Thoracic aorta (tissue), 2 donors: ENCODE measurements at places on chromosomes 2 and 18.

DNA sequence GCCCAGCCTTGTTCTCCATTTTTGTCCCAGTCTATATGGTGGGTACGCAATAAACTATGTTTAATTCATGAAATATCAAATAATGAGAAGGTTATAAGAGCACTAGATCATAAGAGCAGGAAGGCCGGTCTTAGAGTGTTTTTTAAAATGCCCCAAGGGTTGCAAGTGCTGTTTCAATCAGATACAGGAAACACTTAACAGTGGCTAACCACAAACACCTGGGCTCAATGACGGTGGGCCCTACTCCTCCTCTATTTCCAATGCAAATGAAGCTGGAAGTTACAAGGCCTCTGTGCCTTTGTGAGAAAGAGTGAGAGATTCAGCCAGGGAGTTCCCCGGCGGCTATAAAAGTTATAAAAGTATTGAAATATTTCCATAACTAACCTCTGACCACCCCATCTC, 18.9 kb upstream of the WDR33 start:
- DNase-seq = no peak

DNA sequence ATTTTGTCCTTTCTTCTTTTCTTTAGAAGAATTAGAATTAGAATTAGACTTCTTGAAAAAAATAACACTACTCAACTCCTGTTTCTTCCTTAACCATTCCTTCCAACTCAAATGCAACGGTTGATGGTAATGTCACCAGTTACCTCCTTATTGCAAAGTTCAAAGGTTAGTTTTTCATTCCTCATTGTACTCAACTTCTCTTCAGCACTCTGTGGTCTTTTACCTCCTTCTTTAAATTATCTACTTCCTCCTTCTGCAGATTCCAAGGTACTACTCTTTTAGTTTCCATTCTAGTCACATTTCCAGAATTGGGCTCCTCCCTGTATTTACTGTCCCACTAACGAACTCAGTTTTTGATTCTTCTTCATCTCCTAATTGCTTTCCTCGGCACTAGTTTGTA, 700.7 kb downstream of the SATB2 start:
- DNase-seq = no peak

- DNase-seq = no peak
These were observed 226.7 kb downstream of the GULP1 start for GRCh38 chr2:188518381-188518780.

DNA sequence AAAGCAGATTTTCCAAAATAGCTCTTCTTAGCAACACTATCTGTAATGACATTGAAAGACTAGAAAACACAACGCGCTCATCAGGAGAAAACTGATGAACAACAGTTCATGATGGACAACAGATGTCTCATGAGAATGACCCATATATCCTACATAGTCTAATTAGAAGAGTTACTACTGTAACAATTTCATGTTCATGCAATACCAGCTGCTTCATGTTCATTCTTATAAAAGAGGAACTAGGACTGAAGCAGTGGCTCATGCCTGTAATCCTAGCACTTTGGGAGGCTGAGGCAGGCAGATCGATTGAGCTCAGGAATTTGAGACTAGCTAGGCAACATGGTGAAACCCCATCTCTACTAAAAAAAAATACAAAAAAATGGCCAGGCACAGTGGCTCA, 22.7 kb downstream of the TRAPPC8 start:
- DNase-seq = no peak

DNA sequence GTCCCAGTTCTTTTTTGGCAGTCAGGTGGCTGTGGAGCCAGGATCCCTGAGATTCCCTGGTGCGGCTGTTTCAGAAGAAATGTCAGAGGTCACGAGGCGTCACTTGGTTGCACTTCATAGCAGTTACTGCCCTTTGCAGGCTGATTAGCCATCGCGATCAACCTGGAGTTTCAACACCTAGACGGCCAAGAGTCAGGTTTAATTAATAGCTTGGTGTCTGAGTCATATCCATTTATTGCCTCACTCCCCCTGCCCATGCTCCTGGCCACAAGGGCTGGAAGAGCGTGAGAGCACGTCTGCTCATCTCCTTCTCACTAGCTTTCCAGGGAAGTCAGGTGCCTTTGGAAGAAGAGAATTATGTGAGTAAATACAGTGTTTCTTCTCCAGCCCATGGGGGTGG, 552.3 kb downstream of the TSN start:
- DNase-seq = no peak

DNA sequence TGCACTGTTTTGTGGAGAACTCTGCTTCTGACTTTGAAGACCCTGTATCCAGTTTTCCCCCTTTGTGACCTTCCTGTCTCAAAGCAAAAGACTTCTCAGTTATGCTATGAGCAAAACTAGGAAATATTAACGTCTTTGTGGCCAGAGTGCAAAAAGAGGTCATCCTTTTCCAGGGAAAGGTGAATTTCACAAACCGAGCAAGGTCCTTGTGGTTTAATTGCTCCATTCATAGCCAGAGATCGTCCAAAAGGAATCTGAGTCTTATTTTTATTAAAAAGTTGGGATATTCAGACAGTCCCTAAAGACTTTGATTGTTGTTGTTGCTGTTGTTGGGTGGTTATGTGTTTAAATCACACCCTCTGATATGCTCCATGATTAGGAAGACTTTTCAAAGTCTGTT, 77.4 kb downstream of the NAB1 start:
- no peak for DNase-seq

- DNase-seq = peak; percentile 57
These were observed 431 bp upstream of the SEC11C start for GRCh38 chr18:59139291-59139614.

DNA sequence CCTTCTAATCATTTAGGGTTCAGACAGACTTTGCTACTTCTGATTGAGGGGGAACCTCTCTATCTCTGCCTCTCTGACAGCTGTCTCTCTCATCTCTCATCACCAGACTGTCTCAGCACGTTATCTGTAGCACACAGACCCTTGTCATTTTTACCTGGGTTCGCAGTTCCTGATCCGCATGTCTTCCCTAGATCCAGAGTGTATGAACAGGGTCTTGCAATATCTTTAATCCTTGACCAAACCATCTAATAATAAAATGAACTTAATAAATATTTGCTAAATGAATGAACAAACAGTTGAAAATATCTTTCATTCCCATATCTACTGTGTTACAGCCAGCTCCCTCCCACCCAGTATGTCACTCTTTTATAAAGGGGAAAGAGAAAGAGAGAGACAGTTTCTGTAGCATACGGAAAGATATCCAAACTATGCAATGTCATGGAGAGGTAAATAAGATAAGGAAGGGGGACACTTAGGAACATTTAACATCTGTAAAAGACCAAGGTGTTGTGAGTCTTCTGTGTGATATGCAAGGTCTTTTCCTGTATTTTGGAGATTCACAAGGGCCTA, 507.6 kb downstream of the SUCLG1 start:
- no peak for DNase-seq

GRCh38 chr2:71554706-71555056, 101.3 kb downstream of the DYSF start:
- DNase-seq = no peak

DNA sequence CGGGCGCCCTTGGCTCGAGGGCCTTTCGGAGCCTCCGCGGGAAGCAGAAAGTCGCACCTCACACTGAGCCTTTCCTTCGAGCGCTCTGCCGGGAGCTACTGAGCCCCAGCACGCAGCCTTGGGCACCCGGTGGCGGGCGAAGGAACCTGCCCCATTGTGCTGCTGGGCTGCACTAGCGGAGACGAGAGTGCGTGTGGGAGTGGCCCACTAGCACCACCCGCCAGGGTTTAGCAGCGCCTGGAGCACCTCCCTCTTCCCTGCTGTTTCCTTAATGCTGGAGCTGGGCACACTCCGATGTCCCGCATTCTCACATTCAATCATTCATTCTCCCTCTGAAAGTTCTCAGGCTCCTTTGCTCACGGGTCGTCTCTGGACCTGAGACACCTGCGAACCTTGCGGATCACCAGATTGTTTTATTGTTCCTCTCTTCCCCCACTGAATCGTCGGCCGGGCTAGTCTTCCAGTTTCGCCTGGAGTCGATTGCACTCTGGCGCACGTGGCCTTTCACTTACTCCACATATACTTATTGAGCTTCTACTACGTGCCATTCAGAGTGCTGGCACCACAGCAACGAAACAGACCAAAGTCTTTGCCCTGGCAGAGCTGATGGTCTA, 8.5 kb upstream of the PAX3 start:
- no peak for DNase-seq

DNA sequence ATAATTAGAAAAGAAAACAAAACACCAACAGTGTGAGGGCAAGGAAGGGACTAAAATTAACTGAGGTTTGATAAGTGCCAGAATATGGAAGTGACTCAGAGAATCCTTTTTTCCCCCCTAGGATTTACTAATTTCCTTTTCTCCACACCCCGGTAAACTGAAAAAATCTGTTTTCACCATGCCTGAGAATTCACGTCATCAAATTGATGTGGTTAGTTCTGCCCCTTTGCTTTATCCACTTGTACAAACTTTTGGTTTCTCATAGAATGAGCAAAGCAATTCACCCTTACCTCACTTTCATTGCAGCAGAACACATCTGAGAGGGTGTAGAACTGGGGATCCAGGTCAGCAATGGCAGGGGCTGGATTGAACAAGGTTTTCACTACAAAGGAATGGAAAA, 57.8 kb downstream of the RBKS start:
- DNase-seq = no peak

- peak; percentile 70 for DNase-seq
These were observed 548 bp downstream of the KANSL3 start for GRCh38 chr2:96637385-96638143.

DNA sequence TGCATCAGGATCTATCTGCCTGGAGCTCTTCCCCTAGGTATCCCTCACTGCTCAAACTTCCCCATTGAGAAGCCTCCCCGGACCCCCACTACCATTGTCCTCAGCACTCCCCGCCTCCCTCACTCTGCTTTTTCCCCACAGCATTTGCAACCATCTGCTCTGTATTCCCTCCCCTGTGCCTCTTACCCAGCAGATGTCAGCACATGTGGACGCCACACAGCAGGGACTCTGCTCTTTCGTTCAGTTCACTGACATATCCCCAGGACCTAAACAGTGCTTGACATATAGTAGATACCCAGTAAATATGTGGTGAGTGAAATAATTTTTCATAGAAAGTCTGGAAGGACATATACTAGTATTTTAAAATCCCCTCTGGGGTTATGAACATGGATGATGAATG, 101.1 kb downstream of the TMEM247 start:
- DNase-seq = no peak

GRCh38 chr2:85635636-85636035, 19.6 kb downstream of the USP39 start:
- no peak for DNase-seq

DNA sequence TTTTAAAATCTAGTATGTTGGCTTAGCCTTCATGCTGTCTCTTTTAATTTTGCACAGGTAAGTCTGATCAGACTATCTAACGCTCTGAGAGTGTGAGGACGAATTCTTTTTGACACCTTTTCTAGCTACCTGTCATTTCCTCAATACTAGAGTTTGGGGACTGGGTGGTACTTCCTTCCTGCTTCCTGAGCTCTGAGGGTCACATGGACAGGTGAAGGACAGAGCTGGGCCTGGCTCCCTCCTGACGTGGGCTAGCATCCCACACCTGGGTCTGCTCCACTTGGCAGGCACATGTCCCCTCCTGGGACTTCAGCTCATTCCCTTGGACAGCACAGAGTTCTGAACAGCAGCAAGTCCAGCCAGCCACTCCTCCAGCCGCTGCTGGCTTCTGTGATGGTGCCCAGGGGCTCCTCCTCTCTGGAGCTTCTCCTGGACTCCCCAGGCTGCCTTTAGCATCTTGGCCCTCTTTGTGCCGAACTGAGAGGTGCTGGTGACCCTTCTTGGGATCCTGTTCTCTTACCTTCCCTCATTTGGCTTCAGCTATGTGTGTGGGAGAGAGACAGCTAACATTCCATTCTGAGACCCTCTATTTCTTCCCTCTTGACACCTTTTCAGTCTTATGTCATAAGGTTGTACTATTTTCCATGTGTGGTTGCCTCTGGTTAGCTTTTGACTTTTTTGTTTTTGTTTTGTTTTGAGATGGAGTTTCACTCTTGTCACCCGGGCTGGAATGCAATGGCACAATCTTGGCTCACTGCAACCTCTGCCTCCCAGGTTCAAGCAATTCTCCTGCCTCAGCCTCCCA, 106.9 kb downstream of the B3GNT2 start:
- DNase-seq = no peak

DNA sequence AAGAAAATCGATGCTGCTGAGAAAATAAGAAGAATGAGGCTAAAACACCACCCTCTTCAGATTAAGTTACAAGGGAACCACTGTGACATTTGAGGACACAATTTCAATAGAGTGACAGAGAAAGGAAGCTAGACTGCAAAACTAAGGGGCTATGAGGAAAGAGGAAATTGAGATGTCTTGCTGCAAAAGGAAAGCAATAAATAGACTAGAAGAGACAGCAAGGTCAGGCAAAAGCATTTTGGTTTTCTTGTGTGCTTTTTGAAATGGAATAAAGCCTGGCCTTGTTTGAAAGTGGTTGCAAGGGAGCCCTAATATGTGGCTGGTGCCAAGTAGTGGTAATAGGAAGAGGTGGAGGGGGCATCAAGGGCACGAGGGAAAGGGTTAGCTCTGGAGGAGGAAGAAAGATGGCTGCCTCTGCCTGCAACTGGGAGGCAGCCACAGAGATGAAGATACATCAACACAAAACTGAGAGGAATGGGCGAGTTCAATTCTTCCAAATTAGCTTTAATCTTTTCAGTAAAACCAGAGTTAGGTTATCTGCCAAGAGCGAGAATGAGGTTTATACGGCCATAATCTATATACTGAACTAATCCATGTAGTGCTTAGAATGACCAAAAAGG, 1.2 kb upstream of the MRO start:
- DNase-seq = no peak

GRCh38 chr2:43005975-43006833, 213.8 kb upstream of the HAAO start:
- DNase-seq = no peak

DNA sequence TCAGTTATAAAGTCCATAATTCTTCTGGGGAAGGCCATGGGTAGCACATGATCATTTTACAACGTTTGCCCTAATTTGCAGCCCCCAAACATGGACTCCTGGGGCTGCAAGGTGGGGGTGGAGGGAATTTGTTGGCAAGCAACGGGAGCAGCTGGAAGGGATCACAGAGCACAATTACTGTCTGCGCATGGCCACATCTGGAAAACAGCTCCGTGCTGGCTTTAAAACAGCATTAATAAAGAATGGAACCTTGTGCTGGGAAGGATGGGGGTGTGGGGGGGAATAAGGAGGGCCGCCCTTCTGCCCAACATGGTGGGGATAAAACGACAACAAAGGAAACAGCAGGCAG, 60.9 kb upstream of the SLC14A2 start:
- DNase-seq = no peak

- DNase-seq = no peak
These were observed 27.3 kb upstream of the EPC2 start for GRCh38 chr2:148617219-148617618.

- DNase-seq = no peak
These were observed 1.2 kb downstream of the PIEZO2 start for GRCh38 chr18:11147962-11148679.
